GDM1 (cell line): ENCODE measurements at places on chromosomes 4 and X.

DNA sequence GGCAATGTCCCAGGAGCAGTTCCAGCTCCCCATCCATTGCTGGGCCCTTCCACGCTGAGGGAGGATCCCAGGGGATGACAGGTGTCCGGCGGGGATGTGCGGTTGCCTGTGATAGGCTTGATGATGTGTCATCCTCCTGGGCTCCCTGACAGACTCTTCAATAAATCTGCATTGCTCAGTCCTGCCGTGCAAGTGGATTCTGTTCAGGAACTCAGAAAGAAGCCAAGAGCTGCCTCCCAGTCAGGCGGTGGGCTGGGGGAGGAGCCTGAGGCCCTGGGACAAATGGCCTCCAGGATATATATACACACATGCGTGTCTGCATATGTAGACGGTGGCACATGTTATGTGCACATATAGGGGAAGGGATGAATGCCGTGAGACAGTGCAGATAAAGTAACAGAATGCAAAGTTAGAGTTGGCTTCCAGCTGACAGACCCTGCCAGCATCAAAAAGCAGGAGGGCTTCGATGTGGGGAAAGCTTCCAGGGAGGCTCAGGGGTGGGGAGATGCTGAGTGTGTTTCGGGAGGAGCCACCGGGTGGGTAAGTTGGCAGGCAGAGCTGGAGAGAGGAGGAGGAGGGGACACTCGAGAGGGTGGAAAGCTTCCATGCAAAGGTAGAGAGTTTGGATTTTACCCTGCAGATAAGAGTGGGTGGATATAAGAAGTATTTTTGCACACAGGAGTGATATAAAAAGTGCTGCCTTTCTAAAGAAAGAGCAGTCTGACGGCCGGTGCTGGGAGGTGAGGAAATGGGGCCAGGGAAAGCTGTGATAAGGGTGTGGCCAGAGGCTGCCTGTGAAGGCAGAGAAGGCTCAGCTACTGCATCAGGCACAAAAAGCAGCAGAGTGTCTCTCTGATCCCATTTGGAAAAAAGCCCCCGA is 28.5 kb upstream of the CRMP1 start:
- DNase-seq: no peak

DNA sequence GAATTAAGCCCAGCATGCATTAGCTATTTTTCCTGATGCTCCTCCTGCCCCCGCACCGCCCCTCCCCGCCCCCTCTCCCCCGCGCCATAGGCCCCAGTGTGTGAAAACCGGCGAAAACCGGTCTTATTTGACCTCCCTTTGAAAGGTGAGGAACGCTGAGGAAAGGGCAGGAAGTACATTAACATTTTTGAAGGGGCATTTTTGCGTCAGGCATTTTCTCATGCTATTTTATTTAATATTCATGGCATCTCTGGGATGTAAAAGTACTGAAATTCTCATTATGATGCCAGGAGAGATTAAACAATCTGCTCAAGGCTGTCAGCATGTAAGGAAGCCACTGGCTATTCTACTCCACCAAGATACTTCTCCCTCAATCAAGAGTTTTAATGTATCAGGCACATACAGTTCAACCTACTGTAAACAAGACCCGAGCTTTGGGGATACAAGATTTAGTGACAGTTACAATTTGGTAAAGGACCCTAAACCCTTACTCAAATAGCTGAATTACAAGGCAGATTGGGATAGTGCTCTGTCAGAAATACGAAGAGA is 1.2 kb upstream of the NMU start:
- DNase-seq: no peak

GRCh38 chr4:95889662-95890061 is 49.8 kb downstream of the PDHA2 start:
- DNase-seq: no peak

DNA sequence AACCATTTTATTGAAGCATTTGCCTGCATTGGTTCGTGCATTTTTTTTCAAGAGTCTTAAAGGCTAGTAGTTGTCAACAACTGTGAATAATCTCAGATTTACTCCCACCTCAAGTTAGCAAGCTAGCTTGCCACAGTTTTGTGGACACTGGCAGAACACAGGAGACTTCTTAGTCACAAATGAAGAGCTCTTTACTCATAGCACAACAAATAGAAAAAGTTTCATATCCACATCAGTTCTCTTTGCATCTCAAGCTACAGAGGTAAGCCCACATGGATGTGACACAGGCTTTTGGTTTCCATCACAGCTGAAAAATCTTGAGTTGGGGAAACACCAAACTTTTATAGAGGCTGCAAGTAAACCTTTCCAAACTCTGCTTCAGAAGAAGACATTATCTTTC is 2315.7 kb upstream of the TENM3 start:
- DNase-seq: no peak

GRCh38 chr4:143488687-143489086 is 24.8 kb upstream of the SMARCA5 start:
- no peak for DNase-seq

DNA sequence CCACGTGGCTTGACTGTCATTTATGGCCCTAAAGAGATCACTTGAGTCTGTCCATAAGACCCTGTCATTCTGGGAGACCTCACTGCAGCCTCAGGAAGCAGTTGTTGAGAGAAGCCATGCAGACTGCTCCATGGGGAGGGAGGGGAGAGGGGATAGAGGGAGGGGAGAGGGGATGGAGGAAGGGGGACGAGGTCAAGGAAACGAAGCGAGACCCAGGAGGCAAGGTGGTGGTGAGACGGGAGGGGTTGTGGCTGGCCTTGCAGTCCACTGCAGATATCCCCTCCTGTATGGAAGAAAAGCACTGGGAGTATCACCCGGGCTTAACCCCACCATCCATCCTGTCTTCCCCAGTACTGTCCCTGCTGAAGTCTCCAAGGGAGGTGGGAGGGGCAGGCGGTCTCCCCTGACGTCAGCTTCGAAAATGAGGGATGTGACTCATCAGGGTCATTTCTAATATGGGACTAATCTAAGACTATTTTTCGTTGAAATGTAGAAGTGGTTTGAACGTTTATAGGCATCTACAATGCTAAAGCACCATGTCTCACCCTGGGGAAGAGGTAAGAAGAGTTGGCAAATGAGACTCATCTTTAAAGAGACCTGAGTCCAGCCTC is 5.6 kb downstream of the TMEM255A start:
- no peak for DNase-seq

GRCh38 chr4:153593161-153593560 is 90.9 kb upstream of the TLR2 start:
- DNase-seq: no peak

GRCh38 chrX:52359614-52360232 is 9.1 kb upstream of the XAGE2 start:
- DNase-seq: no peak
